ENCODE measurements at places on chromosomes 5 and 9. TPM values are rescaled to one million over a fixed set of nuclear protein-coding genes. Genes with fewer than 3 reads are reported as not detected.

The RNF180 gene
- not detected for total RNA-seq

GRCh38 chr5:13917061-13917460 lies 27.4 kb downstream of the DNAH5 start:
- DNase-seq, result no peak
- no peaks in the 10 kb centered on the region for H3K36me3 ChIP-seq
- H3K4me1 ChIP-seq, result no peaks in the 10 kb centered on the region
- H3K4me3 ChIP-seq, result no peak overlapping the region
- no peaks in the 10 kb centered on the region for H3K27me3 ChIP-seq

DNA sequence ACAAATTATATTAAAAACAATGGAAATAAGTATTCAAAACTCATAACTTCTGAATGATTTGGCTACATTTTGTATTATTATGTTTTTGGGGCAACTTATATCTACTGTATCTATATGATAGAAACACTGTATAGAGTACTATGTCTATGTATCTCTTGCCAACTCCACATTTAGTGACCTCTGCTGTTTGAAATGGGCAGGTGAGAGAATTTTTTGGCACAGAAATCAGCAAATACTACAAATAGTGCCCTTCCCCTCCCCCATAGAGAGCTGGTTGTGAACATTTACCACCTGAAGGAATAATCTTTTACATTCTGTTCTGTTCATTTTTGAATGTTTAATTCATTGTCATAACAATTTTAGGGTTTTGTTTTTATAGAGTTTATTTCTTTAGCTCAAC lies 545.3 kb downstream of the PDE4D start:
- no peak overlapping the region for H3K4me3 ChIP-seq
- H3K27ac ChIP-seq, result no peak overlapping the region
- no peaks in the 10 kb centered on the region for H3K4me1 ChIP-seq
- no peaks in the 10 kb centered on the region for H3K36me3 ChIP-seq

DNA sequence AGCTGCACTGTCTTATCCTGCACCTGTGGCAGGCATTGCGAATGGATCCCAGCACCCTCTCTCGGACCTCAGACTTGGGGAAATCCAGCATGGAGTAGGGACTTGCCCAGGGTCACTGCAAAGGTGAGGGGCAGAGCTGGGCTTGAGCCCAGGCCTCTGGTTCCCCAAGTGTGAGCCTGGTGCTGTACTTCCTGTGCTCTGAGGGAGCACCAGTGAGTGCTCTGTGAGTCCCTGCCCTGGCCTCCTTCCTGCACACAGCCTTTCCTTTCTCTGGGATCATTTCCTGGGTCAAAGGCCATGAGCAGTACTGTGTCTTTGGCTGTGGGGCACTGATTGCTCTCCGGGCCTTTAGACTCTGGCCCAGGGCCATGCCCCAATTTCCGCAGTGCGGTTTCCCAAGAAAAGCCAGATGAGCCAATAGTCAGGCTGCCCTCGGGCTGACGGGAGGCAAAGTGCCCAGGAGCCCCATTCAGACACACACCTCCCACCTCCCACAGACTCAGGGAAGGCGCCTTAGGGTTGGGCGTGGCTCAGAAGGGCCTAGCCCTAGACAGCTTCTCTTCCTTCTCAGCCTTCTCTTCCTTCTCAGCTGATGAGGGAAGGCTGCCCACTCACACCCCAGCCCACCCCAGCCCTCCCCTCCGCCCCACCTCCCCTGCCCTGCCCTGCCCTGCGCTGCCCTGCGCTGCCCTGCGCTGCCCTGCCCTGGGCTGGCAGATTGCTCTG lies 23.3 kb upstream of the TRIM14 start:
- peaks cover 3% of the 10 kb centered on the region for H3K36me3 ChIP-seq
- H3K4me3 ChIP-seq, result no peak overlapping the region
- no peaks in the 10 kb centered on the region for H3K4me1 ChIP-seq

DNA sequence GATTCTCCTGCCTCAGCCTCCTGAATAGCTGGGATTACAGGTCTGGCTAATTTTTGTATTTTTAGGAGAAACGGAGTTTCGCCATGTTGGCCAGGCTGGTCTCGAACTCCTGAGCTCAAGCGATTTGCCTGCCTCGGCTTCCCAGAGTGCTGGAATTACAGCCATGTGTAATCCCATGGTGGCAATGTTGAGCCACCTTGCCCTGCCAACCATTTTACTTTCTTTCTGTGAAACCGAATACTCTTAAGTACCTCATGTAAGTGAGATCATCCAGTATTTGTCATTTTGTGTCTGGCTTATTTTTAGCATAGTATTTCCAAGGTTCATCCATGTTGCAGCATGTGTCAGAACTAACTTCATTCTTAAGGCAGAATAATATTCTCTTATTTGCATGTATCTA lies 8.2 kb downstream of the PRRC2B start:
- no peak for DNase-seq
- no peaks in the 10 kb centered on the region for H3K27me3 ChIP-seq
- H3K4me1 ChIP-seq, result peaks cover 95% of the 10 kb centered on the region
- H3K4me3 ChIP-seq, result no peak overlapping the region
- H3K36me3 ChIP-seq, result peaks cover 6% of the 10 kb centered on the region

DNA sequence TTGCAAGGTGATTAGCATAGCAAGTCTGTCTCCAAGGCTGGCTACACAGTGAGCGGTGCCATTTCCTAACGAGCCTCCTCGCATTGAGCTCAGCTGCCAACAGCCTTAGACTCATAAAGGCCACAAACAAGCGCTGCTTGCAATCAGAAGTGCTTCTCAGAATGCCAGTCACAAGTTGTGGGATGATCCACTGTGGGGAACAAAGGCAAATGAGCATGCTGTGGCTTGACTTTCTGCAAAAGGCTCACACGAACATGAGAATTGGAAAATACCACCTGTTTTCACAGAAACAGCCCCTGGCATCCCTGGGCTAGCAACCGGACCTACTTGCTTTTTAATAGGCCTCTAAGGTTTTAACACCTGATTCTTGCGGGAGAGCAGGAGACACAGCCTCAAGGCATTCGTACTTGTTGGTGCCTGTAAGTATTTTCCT lies 215.5 kb downstream of the FANCC start:
- no peak overlapping the region for H3K27ac ChIP-seq
- H3K4me1 ChIP-seq, result no peaks in the 10 kb centered on the region
- no peak overlapping the region for H3K4me3 ChIP-seq
- no peak for DNase-seq
- H3K36me3 ChIP-seq, result no peaks in the 10 kb centered on the region

DNA sequence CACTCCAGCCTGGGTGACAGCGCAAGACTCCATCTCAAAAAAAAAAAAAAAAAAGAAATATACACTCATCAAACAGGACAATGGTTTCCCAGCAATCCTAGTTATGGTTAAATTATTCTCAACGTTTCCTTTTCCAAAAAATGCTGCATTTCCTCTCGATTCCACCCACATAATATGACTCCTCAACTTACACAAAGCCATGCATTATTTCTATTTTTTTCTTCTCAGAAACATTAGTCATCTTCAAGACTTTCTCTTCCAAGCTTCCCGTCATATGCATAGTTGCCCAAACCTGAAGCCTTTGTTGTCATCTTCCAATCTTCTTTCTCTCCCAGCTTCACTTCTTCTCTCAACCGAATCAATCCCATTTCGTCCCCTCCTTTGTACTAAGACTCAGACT lies 61.4 kb upstream of the RANBP6 start:
- DNase-seq, result no peak
- no peaks in the 10 kb centered on the region for H3K4me1 ChIP-seq
- H3K27ac ChIP-seq, result no peak overlapping the region
- no peak overlapping the region for H3K4me3 ChIP-seq

- no peaks in the 10 kb centered on the region for H3K36me3 ChIP-seq
- H3K27ac ChIP-seq, result no peak overlapping the region
- no peaks in the 10 kb centered on the region for H3K27me3 ChIP-seq
- DNase-seq, result no peak
- H3K4me1 ChIP-seq, result no peaks in the 10 kb centered on the region
These were observed 144.5 kb upstream of the SEMA6A start for GRCh38 chr5:116719106-116719505.

- no peak for DNase-seq
- no peaks in the 10 kb centered on the region for H3K27me3 ChIP-seq
- no peaks in the 10 kb centered on the region for H3K4me1 ChIP-seq
- no peak overlapping the region for H3K27ac ChIP-seq
- no peak overlapping the region for H3K4me3 ChIP-seq
These were observed 75.6 kb upstream of the SLC44A1 start for GRCh38 chr9:105168870-105169319.

- H3K27ac ChIP-seq, result no peak overlapping the region
- no peaks in the 10 kb centered on the region for H3K36me3 ChIP-seq
These were observed 42.3 kb downstream of the MARCHF3 start for GRCh38 chr5:126988021-126988569.

The SLC25A46 gene
- total RNA-seq, result 38.1 TPM

DNA sequence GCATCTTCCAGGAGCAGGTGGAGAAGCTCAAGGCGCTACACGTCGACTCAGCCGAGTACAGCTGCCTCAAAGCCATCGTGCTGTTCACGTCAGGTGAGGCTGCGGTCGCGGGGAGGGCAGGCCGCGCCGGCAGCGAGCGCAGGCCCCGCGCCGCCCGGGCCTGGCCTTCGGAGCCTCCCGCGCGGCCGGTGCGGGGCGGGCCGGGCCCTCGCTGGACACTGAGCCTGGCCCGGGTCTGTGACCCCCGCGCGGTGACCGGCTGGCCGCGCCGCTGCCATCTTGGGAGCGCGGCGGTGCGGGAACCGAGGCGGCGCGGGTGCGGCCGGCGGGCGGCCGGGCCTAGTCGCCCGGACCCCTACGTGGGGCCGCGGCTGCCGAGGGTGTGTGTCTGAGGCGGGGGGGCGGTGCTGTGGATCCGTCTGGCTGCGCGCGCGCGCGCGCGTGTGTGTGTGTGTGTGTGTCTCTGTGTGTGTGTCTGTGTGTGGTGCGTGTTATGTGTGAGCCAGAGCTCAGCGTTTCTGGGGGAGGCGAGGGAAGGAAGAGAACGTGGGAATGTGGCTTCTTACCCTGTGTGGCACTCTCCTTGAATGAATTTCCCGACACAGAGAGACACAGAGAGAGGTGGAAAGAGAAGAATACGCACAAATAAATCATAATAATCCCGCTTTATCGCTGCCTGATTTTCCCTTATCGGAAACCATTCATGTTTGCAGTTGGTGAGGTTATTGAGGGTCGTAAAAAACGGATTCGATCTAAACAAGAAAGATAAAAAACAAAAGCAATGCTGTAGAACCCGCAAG lies 5.5 kb downstream of the NR2F1 start:
- peaks cover 66% of the 10 kb centered on the region for H3K27me3 ChIP-seq
- H3K4me3 ChIP-seq, result no peak overlapping the region
- H3K36me3 ChIP-seq, result no peaks in the 10 kb centered on the region
- H3K27ac ChIP-seq, result no peak overlapping the region

DNA sequence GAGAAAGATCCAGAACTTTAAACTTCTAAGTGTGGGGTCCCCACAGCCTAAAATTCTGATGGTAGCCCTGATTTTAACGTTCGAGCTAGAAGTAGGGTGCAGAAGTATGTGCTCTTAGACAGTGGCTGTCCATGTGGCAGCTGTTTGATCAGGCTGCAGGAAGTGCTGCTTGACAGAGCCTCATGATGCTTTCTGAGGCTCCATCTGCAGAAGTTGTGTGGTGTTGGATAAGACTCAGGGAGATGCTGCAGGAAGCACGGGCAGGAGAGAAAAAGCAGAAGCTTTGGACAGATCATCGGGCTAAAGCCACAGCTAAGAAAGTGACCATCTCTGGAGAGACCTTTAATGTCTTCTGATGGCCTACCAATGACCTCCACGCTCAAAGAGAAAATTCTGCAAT lies 8.1 kb downstream of the MTMR12 start:
- H3K4me1 ChIP-seq, result peaks cover 26% of the 10 kb centered on the region
- DNase-seq, result no peak
- H3K27ac ChIP-seq, result no peak overlapping the region
- H3K27me3 ChIP-seq, result no peaks in the 10 kb centered on the region

DNA sequence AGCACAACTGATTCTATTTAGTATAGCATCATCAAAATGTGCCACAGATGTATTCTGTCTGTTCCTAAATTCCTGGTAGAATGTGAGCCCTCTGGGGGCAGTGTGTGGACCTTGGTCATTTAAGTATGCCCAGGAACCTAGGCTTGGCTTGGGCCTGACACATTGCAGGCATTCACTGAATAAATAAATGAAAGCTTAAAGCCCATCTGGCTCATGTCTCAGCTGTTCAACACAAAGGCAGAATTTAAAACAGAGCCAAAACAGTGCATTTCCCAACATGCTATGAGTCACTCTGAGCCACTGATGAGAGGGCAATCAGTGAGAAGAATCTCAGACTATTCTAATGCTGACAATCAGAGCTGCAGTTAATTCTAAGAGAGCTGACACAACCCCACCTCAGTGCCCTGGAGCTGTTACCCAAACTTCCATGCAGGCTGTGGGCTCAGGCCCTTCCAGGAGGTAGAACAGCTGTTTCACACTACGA lies 8.1 kb downstream of the FAM193B start:
- no peaks in the 10 kb centered on the region for H3K27me3 ChIP-seq
- no peaks in the 10 kb centered on the region for H3K4me1 ChIP-seq
- no peak overlapping the region for H3K4me3 ChIP-seq

GRCh38 chr5:167953151-167953798 lies 338.2 kb upstream of the WWC1 start:
- no peaks in the 10 kb centered on the region for H3K4me1 ChIP-seq
- no peak overlapping the region for H3K4me3 ChIP-seq
- H3K27ac ChIP-seq, result no peak overlapping the region
- no peaks in the 10 kb centered on the region for H3K27me3 ChIP-seq
- DNase-seq, result no peak

GRCh38 chr5:16160706-16161105 lies 18.9 kb downstream of the MARCHF11 start:
- no peak overlapping the region for H3K4me3 ChIP-seq

All from CD4-positive, alpha-beta memory T cell (primary cell).